ENCODE measurements at places on chromosomes 3 and 15. TPM values are rescaled to one million over a fixed set of nuclear protein-coding genes. Genes with fewer than 3 reads are reported as not detected.

The AMOTL2 gene
- 71.1 TPM for polyA plus RNA-seq

The LRRIQ4 gene
- 0.10 TPM for polyA plus RNA-seq

The TRAT1 gene
- not detected for polyA plus RNA-seq

The ACKR4 gene
- 3.7 TPM for polyA plus RNA-seq

The ITIH3 gene
- 10.1 TPM for polyA plus RNA-seq

The RSL24D1 gene
- polyA plus RNA-seq = 129 TPM

The CTXN2 gene
- polyA plus RNA-seq = 0.10 TPM

The WDR93 gene
- polyA plus RNA-seq = 3.1 TPM
